ENCODE measurements at places on chromosomes 2 and 18.

DNA sequence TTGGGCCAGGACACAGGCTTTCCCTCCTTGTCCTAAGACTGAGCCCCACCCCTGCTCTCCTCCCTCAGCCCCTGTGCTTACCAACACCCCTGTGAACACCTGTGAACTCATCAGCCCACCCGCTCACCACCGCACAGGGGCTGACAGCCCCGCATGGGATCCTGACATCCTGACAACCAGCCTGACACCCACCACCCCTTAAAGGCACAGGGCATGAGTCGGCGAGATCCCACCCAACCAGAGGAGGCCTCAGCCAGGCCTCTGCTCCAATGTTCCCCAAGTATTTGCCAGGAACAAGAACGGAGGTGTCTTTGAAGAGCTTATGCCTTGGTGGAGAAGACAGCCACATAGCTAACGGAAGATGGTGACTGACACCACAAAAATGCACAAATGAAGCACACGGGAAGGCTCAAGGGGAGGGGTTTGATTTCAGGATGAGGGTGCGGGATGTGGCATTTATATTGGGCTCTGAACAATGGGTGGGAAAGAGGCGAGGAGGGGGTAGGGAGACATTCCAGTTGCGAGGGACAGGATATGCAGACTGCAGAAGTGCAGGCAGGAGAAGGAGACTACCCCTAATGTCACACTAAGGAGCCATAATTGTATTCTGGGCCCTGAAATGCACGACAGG is 11.0 kb downstream of the RAB11FIP5 start:
- no peak for DNase-seq
- no peak overlapping the region for H3K4me3 ChIP-seq

GRCh38 chr2:74857725-74858124 is 23.8 kb downstream of the HK2 start:
- no peak overlapping the region for H3K27ac ChIP-seq
- peaks cover 2% of the 10 kb centered on the region for H3K4me1 ChIP-seq
- DNase-seq = no peak
- no peak overlapping the region for H3K4me3 ChIP-seq
- H3K36me3 ChIP-seq = peaks cover 2% of the 10 kb centered on the region
- no peaks in the 10 kb centered on the region for H3K27me3 ChIP-seq

GRCh38 chr2:73156539-73157124 is 43.9 kb upstream of the RAB11FIP5 start:
- no peak overlapping the region for H3K4me3 ChIP-seq
- no peak overlapping the region for H3K27ac ChIP-seq

DNA sequence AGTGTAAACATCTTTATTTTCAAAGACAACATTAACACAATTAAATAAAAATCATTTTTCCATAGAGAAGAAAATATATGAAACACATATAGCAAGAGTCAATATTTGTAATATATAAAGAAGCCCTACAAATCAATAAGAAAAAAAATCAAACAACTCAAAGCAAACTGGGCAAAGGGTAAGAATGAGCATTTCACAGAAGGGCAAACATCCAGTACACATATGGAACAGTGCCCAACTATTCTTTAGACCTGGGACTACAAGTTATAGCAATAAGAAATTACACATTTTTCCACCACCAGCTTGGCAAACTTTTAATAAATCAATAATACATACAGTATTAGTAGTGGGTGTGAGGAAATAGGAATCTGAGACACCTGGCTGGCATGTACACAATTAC is 324.1 kb downstream of the CYP26B1 start:
- no peak overlapping the region for H3K27ac ChIP-seq
- no peak overlapping the region for H3K4me3 ChIP-seq
- H3K27me3 ChIP-seq = no peaks in the 10 kb centered on the region

GRCh38 chr18:54828986-54829385 is 709 bp downstream of the RAB27B start:
- no peaks in the 10 kb centered on the region for H3K36me3 ChIP-seq
- no peak for DNase-seq
- no peaks in the 10 kb centered on the region for H3K27me3 ChIP-seq
- no peak overlapping the region for H3K27ac ChIP-seq
- H3K4me1 ChIP-seq = peaks cover 12% of the 10 kb centered on the region
- H3K4me3 ChIP-seq = no peak overlapping the region

- H3K27me3 ChIP-seq = no peaks in the 10 kb centered on the region
- no peak overlapping the region for H3K27ac ChIP-seq
- H3K4me3 ChIP-seq = no peak overlapping the region
- H3K36me3 ChIP-seq = no peaks in the 10 kb centered on the region
- no peak for DNase-seq
Measured at GRCh38 chr2:109217362-109218086, 88.5 kb downstream of the SH3RF3 start.

DNA sequence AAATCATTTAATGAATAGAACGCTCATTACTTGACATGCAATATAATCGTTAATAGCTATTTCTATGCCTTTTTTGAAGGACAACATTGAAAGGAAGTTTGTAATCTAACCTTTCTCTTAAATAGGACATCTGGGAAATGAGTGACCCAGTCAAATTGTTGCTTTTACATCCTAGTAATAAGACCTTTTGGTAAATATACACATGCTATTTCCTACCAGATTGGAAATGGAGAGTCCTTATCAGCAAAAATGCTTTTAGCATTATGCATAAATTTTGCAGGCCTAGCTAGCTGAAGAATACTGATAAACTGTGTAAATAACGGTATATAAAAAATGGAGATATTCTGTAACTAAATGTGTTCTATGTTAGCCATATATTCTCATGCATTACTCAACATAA is 567.3 kb upstream of the DSEL start:
- DNase-seq = no peak
- H3K36me3 ChIP-seq = no peaks in the 10 kb centered on the region
- no peaks in the 10 kb centered on the region for H3K4me1 ChIP-seq
- no peaks in the 10 kb centered on the region for H3K27me3 ChIP-seq
